ENCODE measurements at places on chromosomes 12 and 14.

DNA sequence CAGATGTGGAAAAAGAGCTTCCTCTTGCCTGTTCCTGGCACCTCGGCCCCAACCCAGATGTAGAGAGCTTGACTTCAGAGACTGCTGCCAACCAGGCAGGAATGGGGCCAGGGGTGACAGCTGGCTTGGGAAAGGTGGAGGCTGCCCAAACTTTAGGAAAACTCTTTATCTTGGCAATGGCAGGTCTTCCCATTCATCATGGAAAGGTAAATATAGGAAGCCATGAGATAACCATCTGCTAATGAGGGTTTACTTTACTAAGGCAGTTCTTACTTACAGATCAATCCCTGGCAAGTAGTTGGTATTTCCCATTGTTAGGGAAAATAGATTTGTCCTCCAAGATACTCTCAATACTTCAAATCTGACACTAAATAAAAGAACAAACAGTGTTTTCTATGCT lies 143.1 kb upstream of the NUDT4 start:
- no peak for DNase-seq

DNA sequence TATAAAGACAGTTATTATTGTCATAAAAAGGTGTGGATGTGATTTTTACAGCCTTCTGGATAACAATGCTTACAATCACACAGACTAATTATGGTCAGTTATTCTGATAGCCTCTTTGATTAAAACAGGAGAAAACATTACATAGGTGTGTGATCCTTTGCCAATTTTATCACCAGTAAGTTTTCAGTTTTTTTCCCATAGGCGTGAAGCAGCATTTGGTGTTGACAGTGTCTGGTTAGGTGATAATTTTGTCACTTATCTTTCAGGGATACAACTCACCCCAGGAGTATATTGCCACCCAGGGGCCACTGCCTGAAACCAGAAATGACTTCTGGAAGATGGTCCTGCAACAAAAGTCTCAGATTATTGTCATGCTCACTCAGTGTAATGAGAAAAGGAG lies 208.8 kb downstream of the EPS8 start:
- no peak for DNase-seq

DNA sequence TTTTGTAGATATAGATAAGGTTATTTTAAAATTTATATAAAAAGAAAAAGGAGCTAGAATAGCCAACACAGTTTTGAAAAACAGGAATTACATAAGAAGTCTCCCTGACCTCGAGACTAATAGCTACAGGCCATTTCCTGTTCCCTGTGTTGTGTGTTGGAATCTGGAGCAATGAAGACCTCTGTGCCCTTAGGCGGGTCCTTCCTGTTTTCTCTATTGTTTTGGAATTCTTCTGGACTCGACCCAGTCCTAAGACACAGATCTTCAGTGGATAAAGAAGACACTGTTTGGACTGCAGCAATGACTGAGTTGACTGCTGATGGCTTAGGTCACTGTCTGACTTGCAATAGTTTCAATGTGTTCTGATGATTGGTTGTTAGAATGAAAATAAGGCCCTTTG lies 26.2 kb downstream of the SNRPF start:
- DNase-seq = no peak

GRCh38 chr14:64461221-64461620 lies 4.1 kb upstream of the AKAP5 start:
- no peak for DNase-seq

GRCh38 chr14:96065661-96066459 lies 26.7 kb downstream of the C14orf132 start:
- no peak for DNase-seq

DNA sequence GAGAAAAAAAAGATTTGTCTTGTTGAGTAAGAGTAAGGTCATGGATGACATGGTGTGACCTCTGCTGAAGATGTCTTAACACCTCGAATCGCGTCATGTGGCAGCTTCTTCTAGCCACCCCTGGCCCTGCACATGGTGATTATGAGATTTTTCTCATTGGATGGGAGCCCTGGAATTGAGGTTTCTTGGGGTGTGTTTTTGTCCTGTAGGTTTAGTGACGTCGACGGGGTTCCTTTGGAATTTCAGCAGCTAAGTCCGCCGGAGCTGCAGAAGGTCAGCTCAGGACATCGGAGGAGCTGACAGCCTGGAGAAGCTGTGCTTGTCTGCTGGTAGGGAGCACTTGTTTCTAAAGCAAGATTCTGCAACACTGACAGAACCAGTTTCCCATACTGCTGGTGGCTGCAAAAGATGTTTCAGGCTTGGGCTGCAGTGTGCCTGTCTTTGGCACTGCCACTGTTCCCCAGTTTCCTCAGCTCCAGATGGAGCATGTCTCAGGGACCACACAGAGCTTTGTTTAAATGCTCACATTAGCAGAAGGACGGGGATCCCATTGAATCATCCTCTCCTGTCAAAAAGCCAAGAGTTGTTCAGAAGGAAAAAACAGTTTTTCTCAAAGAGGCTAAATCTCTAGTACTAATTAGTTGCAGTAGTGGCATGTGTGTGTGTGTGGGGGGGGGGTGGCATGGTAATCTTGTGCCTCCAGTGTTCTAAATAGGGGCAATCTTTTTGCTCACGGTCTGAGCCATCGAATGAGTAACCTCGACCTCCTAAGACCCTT lies 5.2 kb upstream of the FOS start:
- DNase-seq = no peak

- no peak for DNase-seq
Observed at GRCh38 chr14:40467969-40468368, 1035.7 kb upstream of the FBXO33 start.

- no peak for DNase-seq
Observed at GRCh38 chr12:11716794-11717518, 67.5 kb downstream of the ETV6 start.

- DNase-seq = no peak
Observed at GRCh38 chr14:105147671-105148603, 20.6 kb downstream of the JAG2 start.

- DNase-seq = no peak
Observed at GRCh38 chr12:95709152-95709551, 81.4 kb downstream of the NTN4 start.

GRCh38 chr12:55692631-55693322 lies 14.9 kb downstream of the ITGA7 start:
- DNase-seq = no peak

DNA sequence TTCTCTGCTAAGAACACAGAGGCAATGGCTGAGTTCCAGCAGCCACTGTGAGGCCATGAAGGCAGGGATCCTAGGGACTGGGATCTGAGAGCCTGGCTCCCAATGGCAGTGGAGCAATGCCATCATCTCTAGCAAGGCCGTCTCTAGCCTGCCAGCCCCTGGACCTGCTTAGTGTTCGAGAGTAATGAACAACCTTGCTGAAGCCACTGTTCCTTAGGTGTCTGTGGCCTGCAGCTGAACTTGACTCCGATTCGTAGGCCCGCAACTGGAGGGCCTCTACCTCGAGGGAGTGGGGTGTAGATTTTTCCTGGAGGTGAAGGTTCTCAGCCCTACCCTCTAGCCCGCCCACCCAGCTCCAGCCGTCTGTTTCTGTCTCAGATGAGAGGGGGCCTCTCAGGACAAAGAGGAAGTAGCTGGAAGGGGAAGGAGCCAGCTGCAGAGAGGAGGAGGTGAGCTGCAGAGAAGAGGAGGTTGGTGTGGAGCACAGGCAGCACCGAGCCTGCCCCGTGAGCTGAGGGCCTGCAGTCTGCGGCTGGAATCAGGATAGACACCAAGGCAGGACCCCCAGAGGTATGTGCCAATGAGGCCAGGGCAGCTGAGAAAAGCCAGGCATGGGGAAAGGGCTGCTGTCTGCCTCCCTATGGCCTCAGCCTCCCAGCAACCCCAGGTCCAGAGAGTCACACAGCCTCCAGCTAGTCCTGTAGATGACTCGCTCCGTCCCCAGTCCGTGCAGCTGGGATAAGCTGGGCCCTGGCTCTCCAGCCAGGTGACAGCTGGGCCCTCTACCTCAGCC lies at the start of gene PLD4:
PLD4 (plus strand) TSS at position 459 of the 793 bp plus-strand sequence. CDS start 2,262 bp downstream, outside the sequence.
- no peak for DNase-seq

GRCh38 chr12:19517583-19517982 lies 78.3 kb downstream of the AEBP2 start:
- DNase-seq = no peak

DNA sequence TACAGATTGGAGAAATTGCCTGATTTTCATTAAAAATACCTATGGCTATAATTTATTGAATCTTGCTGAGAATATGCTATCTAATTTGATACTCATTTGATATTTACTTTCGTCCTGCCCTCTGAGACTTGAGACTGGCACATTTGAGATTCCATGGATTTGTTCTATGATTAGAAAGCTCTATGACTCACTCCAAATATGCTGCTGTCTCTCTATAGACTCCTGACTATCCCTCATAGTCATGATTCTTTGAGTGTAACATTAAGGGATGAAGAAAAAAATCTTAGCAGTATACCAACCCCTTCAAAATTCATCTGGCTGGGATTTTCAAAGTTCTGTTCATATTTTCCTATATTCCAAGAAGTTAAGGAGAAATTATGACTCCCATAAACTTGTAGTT lies 191.9 kb downstream of the LRIG3 start:
- DNase-seq = no peak

- no peak for DNase-seq
Observed at GRCh38 chr12:90945070-90945649, 9.8 kb downstream of the CCER1 start.

GRCh38 chr14:96783915-96784224 lies 13.3 kb upstream of the VRK1 start:
- no peak for DNase-seq

GRCh38 chr14:96207686-96208085 lies 3.0 kb downstream of the BDKRB2 start:
- DNase-seq = no peak

DNA sequence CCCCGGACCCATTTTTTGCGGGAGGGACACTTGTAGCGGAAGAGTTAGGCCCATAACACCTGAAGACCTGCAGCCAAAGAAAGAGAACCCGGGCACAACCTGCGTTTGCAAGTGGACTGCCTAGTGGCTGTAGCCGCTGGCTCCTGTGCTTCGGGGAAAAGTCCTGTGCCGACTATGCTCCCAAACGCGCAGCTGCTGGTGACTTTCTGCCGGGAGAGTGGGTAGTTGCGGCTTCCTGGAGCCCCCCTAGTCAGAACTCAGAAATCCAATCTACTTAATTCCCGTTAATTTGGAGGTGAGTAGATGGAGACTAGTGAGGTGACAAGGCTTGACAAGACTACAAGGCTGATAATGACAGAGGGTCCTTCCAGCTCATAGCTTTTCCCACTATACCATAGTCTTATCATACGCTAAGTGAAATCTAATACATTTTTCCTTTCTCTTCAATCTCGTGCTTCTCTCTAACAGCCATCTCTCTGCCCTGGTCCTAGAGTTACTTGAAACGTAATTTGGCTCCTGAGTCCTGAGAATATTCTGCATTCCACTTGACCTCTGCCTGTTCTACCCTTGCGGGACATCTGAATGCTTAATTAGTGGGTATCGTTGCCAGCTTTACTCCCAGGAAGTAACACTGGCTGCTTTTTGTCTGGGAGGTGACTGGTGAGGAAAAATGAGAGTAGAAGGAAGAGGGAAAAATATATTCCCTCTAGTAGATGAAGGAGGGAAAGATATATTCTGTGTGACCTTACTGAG lies 556 bp downstream of the MTHFD1 start:
- no peak for DNase-seq

- DNase-seq = no peak
Observed at GRCh38 chr14:30564235-30564867, 5.4 kb downstream of the G2E3 start.

- no peak for DNase-seq
Observed at GRCh38 chr12:5434647-5435560, 3.0 kb downstream of the NTF3 start.

DNA sequence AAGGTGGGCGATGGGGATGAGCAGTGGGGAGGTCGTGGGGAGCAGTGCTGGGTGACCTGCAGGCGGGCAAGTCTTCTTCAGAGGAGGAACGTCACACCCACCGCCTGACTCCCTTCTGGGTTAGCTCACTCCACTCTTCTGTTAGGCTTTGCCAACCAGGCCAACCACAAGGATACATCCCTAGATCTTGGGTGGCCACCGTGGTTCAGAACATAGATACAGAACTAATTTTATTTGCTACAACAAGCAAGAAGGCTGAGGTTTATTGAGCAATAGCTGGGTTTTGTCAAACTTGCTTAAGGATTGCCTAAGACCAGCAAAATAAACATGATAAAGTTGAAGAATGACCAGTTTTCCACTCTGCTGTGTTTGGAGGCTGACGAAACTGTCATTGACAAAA lies 109.4 kb downstream of the DACT1 start:
- peak; percentile 69 for DNase-seq

- no peak for DNase-seq
Observed at GRCh38 chr14:67313153-67313552, 46.5 kb downstream of the ATP6V1D start.

DNA sequence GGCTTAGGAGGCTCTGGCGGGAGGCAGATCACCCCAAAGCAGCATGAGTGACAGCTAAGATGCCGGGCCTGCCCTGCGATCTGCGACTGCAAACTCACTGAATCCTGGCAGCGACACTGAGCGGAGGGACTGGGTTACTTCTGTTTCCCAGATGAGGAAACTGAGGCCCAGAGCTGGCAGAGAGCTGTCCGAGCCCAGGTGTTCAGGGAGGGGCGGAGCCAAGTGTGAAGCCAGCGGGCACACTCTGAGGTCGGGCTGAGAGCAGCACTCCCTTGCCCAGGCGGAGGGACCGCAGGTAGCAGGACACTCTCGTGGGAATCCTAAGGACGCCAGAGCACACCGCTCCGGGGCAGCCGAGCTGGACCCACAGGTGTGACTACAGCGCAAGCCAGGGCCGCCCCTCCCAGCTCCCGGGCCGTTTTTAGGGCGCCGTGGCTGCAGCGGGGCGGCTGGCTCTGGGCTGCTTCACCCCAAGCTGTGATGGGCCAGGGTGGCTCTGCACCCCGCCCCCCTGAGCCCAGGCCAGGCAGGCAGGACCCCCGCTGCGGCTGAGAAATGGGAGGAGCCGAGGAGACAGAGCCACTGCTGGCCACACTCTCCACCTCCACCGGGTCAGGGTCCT lies 27.4 kb downstream of the MMP17 start:
- no peak for DNase-seq

DNA sequence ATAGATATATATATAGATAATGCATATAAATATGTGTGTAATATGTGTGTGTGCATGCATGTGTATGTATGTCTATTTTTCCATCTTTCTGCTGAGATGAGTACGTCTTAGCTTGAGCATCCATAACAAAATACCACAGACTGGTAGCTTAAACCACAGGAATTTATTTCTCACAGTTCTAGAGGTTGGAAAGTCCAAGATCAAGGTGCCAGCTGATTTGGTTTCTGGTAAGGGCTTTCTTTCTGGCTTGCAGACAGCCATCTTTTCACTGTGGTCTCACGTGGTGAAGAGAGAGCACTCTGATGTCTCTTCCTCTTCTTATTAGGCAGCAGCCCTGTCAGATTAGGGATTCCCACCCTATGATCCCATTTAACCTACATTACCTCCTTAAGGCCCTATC lies 47.3 kb downstream of the ACSM4 start:
- DNase-seq = no peak

DNA sequence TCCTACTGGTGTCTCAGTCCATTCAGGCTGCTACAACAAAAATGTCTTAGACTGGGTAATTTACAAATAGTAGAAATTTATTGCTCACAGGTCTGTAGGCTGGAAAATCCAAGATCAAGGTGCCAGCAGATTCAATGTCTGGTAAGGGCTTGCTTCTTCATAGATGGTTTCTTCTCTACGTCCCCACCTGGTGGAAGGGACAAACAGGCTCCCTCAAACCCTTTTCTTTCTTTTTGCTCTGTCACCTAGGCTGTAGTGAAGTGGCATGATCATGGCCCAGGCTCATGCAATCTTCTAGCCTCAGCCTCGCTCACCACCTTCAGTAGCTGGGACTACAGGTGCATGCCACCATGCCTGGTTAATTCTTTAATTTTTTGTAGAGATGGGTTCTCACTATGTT lies 106.8 kb upstream of the RPH3A start:
- no peak for DNase-seq

All from epithelial cell of proximal tubule (primary cell).